ENCODE measurements at places on chromosomes 16 and 17. TPM values are rescaled to one million over a fixed set of nuclear protein-coding genes. Genes with fewer than 3 reads are reported as not detected.
A peak's percentile ranks its signal among the peaks of the same experiment; 100 is the strongest.

The KRT33B gene
- total RNA-seq = not detected

DNA sequence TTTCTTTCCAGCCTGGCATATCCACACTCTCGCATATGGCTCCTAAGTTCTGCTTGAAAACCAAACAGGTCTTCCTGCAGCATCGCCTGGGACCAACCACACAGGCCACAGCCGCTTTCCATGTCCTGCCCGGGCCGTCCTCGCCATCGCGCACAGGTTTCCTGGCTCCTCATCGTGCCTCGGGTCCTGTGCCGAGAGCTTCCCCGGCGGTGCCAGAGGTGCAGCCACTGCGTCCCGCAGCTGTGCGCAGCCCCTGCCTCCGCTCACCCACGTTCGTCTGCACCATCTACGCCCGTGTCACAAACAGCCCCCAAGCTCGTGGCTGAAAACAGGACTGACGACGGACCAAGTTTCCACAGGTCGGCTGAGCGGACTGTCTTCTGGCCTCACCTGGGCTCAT is 6.3 kb upstream of the ZFPM1 start:
- H3K4me3 ChIP-seq = no peak overlapping the region
- H3K27me3 ChIP-seq = no peaks in the 10 kb centered on the region
- peaks cover 14% of the 10 kb centered on the region for H3K4me1 ChIP-seq
- H3K36me3 ChIP-seq = no peaks in the 10 kb centered on the region
- no peak for DNase-seq

GRCh38 chr17:54968988-54969332 is 395 bp downstream of the STXBP4 start:
- no peaks in the 10 kb centered on the region for H3K27me3 ChIP-seq
- no peak for DNase-seq
- H3K27ac ChIP-seq = peak overlapping the region; percentile 62
- peaks cover 15% of the 10 kb centered on the region for H3K4me1 ChIP-seq

The SLC16A5 gene
- 20.2 TPM for total RNA-seq

The ALOX15B gene
- total RNA-seq = not detected

Measured in T-cell (primary cell).